Stimulated activated CD8-positive, alpha-beta memory T cell treated with anti-CD3 and anti-CD28 coated beads, Interleukin-12 subunit alpha, Interleukin-12 subunit beta, amount 100 ng/mL, for 4 hours (primary cell): ENCODE measurements at places on chromosomes 11 and 22.

- no peak for DNase-seq
These were observed 119.4 kb downstream of the TTC28 start for GRCh38 chr22:28560046-28560742.

- no peak for DNase-seq
These were observed 1.8 kb downstream of the CD82 start for GRCh38 chr11:44566952-44567875.

DNA sequence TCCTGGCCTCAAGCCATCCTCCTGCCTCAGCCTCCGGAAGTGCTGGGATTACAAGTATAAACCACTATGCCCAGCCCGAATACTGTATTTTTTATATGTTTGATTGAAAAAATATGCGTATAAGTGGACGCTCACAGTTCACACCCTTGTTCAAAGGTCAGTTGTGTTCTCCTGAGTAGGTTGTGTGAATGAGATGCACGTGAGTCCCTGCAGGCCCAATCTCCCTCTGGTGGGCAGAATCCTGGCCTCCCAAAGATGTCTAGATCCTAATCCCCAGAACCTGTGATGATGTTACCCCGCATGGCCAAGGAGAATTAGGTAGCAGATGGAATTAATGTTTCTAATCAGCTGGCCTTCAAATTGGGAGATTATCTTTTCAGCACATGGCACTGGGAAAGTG lies 41.9 kb downstream of the CTTN start:
- no peak for DNase-seq

- no peak for DNase-seq
These were observed 37.0 kb downstream of the MUC2 start for GRCh38 chr11:1111545-1112212.

- no peak for DNase-seq
These were observed 28.8 kb upstream of the ETS1 start for GRCh38 chr11:128616161-128616560.

- DNase-seq: no peak
These were observed 2.2 kb downstream of the AP2A2 start for GRCh38 chr11:927871-928270.

DNA sequence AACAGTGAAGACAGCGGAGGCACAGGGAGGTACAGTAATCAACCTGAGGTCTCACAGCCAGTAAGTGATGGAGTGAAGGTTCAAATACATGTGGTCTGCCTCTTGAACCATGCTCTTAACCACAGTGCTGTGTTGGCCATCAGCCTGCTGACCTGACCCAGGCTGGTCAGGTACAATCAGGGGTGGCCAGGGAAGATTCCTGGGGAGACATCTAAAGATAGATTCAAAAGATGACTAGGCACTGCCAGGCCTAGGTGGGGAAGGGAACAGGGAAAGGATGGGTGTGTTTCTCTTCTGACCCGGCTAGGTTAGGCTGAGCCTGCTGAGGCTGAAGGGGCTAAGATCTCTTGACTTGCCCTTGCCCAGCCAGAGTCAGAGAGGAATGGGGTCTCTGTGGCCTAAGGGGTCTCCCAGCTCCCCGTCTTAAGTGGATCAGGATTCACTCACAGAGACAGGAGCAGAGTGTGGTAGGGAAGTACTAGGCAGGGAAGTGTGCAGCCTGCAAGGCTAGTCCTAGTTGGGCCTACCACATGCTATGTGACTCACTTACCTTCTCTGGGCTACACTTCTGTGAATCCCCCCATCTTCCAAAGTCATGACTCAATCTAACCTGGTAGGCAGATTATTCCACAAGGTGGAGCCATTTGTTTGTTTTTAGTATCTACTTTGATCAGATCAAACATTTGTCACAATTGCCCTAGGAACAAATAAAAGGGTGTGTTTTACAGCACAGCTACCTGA lies 10.4 kb upstream of the SREBF2 start:
- DNase-seq: no peak

DNA sequence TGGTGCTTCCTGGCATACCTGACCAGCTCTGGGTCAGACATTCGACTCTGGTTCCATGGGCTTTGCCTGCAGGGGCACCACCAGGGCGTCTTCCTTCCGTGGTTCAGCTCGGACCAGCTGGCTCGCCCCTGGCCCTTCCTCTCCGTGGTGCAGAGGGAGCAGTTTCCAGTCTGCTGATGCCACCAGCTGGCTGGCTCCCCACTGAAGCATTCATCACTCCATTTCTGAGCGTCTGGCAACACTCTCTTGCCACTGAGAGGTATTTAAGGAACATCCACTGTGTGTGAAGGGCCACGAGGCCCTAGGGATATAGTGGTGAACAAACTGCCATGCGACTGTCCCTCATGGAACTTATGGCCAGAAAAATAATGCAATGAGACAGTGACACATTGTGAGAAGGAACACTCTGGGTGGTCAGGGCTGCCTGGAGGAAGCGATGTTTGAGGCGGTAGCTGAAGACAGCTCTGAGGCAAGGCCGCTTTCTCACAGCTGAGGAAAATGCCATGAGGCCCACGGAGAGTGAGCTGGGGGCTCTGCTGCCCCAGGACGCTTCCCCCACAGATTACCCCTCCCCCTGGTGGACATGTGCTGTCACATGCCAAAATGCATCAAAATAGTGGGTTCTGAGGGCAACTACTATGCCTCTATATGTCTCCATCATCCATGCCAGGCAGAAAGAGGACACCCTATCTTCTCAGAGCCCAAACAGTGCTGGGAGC lies 44.9 kb upstream of the ARFGAP3 start:
- no peak for DNase-seq

DNA sequence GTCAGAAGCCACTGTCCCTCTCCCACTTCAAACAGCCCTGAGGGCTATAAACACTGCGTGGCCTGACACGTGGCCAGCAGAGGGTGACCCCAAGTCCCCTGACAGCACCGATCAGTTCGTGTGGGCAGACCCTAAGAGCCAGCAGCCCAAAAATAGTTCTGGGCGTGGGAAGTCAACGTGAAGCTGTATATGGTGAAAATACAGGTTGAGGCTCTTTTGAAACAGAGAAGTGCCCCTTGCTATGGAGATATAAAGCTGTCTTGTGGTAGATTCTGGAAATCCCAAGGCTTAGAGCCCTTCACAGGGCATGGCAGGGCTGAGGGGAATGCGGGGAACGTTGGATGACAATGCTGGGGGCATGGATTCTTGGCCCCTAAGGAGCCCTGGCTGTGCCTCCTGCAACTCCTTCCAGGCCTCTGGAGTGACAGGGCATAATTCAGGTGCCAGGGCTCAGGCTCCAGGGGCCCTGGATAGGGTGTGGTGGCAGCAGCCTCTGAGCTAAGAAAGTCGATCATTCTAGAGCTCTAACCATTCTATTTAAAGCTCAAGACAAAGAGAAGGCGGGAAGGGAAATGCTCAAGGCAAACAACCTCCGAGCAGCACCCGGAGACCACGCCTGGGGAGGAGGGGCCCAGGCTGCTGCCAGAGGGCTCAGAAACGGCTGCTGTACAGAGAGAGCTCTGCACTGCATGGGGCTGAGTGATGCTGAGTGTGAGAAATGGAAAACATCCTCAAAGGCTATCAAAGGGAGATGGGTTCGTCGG lies 60.4 kb upstream of the CD5 start:
- peak; percentile 62 for DNase-seq

GRCh38 chr11:125295931-125296330 lies 131.4 kb downstream of the PKNOX2 start:
- DNase-seq: no peak

- no peak for DNase-seq
These were observed 50.5 kb downstream of the SCUBE1 start for GRCh38 chr22:43292630-43293018.
